AG04449 (cell line): ENCODE measurements at places on chromosomes 1 and 21.

DNA sequence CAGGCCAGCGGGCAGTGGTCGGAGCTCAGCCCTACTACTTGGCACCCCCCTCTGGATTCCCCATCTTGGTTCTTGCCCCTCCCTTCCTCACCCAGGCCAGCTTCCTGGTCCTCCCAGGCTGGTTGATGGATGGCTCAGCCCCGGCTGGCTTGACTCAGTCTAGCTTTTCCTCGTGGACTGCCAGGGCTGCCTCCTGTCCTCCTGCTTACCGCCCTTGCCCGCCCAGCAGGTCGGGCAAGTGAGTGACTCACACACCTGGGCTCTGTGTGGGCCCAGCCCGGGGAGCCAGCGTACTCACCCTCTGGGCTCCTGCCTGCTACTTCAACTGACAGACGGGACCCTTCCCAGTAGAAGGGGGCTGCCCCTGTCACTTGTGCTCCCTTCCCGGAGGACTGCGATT is 19.5 kb upstream of the ARHGEF10L start:
- DNase-seq = no peak

- no peak for DNase-seq
Observed at GRCh38 chr1:231027971-231028370, 12.1 kb downstream of the FAM89A start.

DNA sequence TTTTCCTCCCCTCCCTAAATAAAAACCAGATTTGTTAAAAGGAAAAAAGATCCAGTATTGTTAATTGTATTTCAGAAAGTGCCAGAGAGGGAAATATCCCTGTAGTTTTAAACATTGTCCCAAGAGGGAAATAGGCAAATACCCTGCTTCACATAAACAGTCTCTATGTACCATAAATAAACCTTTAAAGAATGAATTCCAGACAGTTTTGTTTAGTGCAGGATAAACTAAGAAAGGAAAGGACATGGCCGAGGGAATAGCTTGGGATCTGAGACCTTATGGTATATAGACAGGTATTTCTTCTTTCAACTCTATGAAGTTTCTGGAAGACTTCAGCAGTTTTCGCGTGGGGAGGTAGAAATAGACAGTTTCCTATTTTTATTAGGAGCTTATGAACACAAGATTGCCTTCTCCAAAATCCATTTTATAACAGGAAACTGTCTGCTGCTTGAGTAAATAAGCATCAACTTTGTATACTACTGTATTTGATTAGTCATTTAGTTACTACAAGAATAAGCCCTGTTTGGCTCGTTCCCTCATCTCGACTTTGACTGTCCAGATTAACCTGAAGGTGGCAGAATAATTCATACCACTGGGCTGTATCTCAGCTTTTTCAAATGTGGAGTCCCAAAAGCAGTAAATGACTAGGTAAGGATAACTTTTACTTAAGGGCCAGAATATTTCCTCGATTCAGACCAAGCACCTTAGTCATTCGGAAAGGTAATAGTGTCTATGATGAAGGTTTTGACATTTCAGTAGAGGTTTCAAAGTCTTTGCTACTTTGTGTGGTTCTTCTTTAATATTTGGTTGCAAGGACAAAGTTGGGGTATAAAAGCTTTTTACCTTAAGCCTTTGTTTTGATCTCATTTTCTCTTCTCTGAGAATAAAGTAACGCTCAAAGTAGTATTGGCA is 177.5 kb downstream of the VPS13D start:
- no peak for DNase-seq

- DNase-seq = no peak
Observed at GRCh38 chr1:15022048-15022447, 131.5 kb upstream of the TMEM51 start.

DNA sequence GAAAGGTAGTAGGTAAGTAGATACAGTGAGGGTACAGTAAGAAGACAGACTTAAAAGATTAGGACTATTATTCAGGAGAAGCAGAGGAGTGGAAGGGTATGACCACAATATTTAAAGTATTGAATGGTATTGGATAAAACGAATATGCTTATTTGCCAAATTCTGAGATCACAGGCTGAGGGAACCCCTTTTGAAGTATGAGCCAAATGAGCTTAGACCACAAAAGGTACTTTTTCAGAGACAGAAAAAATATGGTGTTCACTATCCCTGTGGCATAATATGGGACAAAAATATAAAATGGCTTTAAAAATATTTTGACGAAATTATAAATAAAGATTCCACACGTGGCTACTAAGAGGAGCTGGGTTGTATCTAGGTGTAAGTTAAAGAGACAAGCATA is 880 bp upstream of the MTF2 start:
- no peak for DNase-seq

DNA sequence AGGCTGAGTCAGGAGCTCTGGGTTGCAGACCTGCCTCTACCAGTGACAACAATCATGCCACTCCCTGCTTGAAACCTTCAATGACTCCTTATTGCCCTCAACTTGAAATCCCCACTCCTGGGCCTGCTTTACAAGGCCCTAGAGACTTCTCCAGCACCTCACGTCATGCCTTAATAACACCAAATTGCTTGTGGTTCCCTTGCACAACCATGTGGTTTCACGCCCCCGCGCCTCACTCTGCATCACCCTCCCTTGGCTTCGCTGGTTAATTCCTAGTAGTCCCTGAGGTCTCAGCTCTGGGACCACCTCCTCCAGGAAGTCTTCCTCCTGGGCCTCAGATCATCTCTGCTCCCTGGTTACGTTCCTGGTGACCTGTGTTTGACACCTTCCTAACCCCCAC is 33.0 kb downstream of the EPHA2 start:
- DNase-seq = peak; percentile 88

- no peak for DNase-seq
Observed at GRCh38 chr1:155514582-155515187, 47.9 kb downstream of the ASH1L start.

GRCh38 chr1:6953907-6954364 is 168.7 kb downstream of the CAMTA1 start:
- DNase-seq = no peak

DNA sequence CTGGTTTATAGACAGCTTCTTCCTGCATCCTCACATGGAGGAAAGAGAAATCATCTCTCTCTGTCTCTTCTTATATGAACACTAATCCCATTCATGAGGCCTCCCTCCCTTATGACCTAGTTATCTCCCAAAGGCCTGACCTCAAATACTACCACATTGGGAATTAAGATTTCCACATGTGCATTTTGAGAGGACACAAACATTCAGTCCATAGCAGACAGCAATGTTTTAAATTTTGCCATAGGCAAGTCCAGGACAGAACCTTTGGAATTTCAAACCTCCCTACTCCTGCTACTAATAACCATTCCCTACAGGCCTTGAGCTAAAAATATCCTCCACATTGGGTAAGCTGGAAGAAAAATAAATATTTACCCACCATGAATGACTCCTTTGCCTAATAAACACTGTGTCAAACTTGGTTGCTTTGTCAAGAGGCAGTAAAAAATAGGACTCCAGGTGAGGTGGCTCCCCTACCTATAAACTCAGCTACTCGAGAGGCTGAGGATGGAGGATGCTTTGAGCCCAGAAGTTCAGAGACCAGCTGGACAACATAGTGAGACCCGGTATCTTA is 113.7 kb downstream of the ZNF281 start:
- no peak for DNase-seq

DNA sequence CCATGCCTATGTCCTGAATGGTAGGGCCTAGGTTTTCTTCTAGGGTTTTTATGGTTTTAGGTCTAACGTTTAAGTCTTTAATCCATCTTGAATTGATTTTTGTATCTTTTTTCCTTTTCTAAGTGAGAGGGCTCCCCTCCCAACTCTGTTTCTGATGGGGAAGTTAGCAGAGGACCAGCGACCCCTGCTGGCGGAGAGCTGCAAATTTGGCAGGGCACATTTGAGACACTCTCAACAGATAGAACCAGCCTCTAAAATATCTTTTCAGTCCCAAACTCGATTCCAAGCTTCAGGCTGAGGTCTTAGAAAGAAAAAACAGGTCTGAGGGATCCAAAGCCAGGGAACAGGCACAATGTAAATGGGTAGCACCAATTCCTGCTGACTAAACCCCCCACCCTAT is 32.5 kb downstream of the LRRC3 start:
- no peak for DNase-seq

- no peak for DNase-seq
Observed at GRCh38 chr1:227816750-227817446, 1.4 kb downstream of the PRSS38 start.

GRCh38 chr1:234920843-234921140 is 207.8 kb downstream of the TOMM20 start:
- no peak for DNase-seq

- no peak for DNase-seq
Observed at GRCh38 chr1:3564921-3565831, 46.1 kb downstream of the MEGF6 start.

GRCh38 chr1:82695443-82695842 is 894.7 kb downstream of the ADGRL2 start:
- no peak for DNase-seq

DNA sequence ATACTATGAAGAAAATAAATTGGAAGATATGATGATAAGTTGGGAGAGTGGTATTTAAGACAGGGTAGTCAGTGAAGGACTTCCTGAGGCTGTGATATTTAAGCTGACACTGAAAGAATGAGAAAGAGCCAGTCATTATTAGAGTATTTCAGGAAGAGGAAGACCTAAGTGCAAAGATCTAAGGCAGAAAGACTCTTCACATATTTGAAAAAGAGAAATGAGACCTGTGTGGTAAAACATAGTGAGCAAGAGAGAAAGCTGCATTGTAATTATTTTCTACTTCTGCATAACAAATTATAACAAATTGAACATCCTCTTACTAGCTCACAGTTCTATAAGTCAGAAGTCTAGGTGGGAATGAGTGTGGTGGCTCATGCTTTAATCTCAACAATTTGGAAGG is 34.6 kb upstream of the DOCK7 start:
- DNase-seq = no peak

- no peak for DNase-seq
Observed at GRCh38 chr1:145995148-145995881, 1.1 kb downstream of the TXNIP start.

DNA sequence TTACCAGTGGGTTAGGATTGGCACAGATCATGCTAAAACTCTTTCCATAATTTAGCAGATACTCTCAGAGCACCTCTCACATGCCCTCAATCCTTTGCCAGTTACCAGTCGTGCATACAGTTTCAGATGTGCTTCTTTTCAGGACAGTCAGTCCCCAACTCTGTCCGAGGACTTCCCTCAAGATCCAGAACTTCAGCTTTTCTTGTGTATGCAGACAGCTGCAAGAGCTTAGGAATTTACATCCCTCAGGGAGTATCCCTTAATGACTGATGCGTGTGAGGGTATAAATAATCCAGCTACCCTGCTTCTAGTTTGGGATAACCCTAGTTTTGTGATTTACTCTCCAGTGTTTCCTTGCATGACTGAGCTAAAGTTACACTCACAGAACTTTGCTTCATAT is 393.0 kb upstream of the PLXNA2 start:
- no peak for DNase-seq

DNA sequence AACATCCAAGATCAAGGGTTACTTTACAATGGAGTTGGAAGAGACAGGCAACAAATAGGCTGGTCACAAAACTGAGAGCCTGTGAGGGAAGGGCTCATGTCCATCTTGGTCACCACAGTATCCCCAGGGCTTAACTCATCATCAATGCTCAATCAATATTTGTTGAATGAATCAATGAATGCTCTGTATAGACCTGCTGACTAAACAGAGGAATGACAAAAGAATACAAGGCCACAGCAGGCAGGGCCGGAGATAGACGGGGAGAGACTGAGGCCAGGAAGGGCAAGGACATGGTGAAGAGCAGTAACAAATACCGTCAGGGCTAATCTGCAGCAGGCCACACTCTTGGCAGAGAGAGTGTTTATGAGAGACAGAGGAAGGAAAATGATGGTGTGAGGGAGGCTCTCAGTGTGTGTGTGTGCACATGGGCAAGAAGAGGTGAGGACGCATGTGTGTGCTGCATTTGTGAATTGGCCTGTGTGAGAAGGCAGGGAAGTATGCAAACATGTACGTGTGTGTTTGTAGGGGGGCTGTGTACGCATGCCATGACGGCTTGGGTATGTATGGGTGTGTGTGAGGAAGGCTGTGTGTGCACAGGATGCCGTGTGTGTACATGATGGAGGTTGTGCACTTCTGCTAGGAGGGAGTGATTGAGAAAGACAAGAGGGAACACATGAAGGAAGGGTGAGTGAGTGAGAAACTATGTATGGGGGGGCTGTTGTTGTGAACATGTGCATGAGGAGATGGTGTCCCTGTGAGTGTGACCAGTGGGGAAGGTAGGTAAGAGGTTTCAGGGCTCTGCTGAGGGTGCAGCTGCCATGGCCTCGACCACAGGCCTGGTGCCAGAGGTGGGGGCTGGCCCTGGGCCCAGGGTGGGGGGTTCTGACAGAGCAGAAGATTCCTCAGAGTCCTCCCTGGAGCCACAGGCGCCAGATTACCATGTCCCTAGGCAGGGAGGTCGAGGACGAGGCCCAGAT is 15.4 kb downstream of the AHDC1 start:
- DNase-seq = no peak

DNA sequence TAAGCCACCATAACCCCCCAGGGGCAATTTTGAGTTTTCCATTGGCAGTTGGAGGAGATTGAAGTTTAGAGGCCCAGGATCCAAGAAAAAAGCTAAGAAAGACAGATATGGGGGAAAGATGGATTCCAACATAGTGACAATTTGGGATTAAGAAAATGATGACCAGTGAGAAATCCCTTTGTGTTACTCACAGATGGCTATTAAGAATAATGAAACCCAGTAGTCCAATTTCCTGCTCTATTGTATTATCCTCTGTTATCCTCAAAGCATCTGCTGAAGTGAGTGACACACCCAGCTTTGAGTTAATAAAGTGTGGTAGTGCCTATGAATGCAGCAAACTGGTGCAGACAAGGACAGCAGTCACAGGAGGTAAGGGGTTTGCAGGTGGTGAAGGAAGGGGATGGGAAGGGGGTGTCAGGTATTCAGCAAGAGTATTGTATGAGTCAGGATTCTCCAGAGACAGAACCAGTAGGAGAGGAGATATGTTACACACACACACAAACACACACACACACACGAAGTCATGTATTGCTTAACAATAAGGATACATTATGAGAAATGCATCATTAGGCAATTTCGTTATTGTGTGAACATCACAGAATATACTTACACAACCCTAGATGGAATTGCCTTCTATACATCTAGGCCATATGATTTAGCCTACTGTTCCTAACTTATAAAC is 112.4 kb upstream of the VANGL1 start:
- DNase-seq = no peak

- no peak for DNase-seq
Observed at GRCh38 chr1:50228871-50229384, 120.2 kb downstream of the ELAVL4 start.
